ENCODE measurements at places on chromosomes 11 and 22.

GRCh38 chr11:112718483-112718882 is 242.7 kb upstream of the NCAM1 start:
- no peak overlapping the region for H3K4me3 ChIP-seq
- H3K27ac ChIP-seq, result no peak overlapping the region
- H3K4me1 ChIP-seq, result no peaks in the 10 kb centered on the region
- no peaks in the 10 kb centered on the region for H3K36me3 ChIP-seq
- DNase-seq, result no peak

GRCh38 chr22:50628543-50629134 is 687 bp upstream of the ARSA start:
- H3K36me3 ChIP-seq, result peaks cover 12% of the 10 kb centered on the region
- H3K4me3 ChIP-seq, result peak overlapping the region; percentile 87
- peak overlapping the region; percentile 68 for H3K27ac ChIP-seq
- peaks cover 32% of the 10 kb centered on the region for H3K4me1 ChIP-seq

DNA sequence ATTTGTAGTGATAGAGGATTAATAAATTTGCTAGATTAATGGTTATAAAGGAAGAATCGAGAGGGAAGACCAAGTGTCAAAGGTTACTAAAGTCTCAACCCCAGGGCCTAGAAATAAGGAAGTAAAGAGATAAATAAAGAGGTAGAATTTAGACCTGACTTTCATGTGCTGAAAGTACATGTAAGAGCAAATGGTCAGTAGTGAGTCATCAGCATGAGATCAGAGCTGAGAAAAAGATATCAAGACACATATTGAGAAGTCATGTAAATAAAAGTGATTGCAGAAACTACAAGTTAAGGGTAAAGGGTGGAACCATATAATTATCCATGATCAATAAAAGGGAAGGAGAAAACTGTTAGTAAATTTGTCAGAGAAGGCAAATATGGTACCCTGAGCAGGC is 1.4 kb upstream of the OR8B8 start:
- no peak overlapping the region for H3K27ac ChIP-seq
- DNase-seq, result no peak
- no peak overlapping the region for H3K4me3 ChIP-seq
- H3K4me1 ChIP-seq, result no peaks in the 10 kb centered on the region
- no peaks in the 10 kb centered on the region for H3K36me3 ChIP-seq

GRCh38 chr11:29305456-29306232 is 711.2 kb downstream of the KCNA4 start:
- H3K4me3 ChIP-seq, result no peak overlapping the region
- H3K4me1 ChIP-seq, result no peaks in the 10 kb centered on the region
- H3K36me3 ChIP-seq, result no peaks in the 10 kb centered on the region
- no peak for DNase-seq
- H3K27me3 ChIP-seq, result no peaks in the 10 kb centered on the region

GRCh38 chr22:48980409-48980808 is 847.3 kb downstream of the BRD1 start:
- no peak for DNase-seq
- H3K4me1 ChIP-seq, result no peaks in the 10 kb centered on the region
- no peak overlapping the region for H3K27ac ChIP-seq
- H3K27me3 ChIP-seq, result peaks cover 53% of the 10 kb centered on the region
- no peaks in the 10 kb centered on the region for H3K36me3 ChIP-seq

DNA sequence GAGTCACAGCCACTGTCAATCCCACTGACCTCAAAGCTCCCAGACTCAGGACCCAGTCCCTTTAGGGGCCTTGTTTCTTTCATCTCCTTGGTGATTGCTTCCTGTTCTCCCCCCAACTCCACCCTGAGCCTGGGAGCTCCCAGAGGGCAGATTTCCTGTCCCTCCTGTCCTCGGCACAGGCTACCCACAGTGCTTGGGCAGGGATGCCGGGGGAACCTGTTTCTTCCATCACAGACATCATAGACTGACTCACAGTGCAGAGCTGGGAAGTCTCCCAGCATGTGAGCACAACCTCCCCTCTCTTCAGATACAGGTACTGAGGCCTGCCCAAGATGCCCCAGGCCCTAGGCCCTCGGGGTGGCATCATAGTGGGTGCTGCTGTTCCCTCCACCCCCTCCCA is 16.6 kb downstream of the TRIM29 start:
- H3K27me3 ChIP-seq, result no peaks in the 10 kb centered on the region
- no peak for DNase-seq
- H3K4me3 ChIP-seq, result no peak overlapping the region
- peaks cover 54% of the 10 kb centered on the region for H3K36me3 ChIP-seq
- H3K4me1 ChIP-seq, result peaks cover 69% of the 10 kb centered on the region

GRCh38 chr11:131966667-131967066 is 596.3 kb downstream of the NTM start:
- no peak overlapping the region for H3K4me3 ChIP-seq
- H3K4me1 ChIP-seq, result no peaks in the 10 kb centered on the region
- H3K27me3 ChIP-seq, result no peaks in the 10 kb centered on the region
- DNase-seq, result no peak
- no peak overlapping the region for H3K27ac ChIP-seq
- H3K36me3 ChIP-seq, result no peaks in the 10 kb centered on the region

DNA sequence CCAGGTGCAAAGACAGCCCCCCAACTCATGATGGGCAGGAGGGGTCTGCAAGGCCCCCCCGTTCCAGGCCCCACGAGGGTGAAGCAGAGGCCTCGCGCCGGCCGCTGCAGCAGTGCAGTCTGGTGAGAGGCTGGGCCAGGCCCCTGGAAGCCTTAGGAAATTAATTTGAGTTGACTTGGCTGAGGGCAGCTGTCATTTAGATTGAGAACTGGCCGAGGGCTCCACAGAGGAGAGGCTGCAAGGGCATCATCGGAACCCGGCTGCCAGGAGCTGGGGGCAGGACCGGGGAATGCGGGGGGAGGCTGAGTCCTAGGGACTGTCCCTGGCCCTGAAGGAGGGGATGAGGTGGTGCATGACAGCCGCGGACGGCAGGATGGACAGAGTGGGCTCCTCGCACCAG is 39.9 kb downstream of the MN1 start:
- no peak overlapping the region for H3K4me3 ChIP-seq
- H3K27ac ChIP-seq, result no peak overlapping the region
- H3K27me3 ChIP-seq, result no peaks in the 10 kb centered on the region
- no peaks in the 10 kb centered on the region for H3K36me3 ChIP-seq

GRCh38 chr22:21823740-21824444 is 43.6 kb downstream of the MAPK1 start:
- no peak overlapping the region for H3K4me3 ChIP-seq
- DNase-seq, result no peak
- no peak overlapping the region for H3K27ac ChIP-seq

GRCh38 chr11:117081908-117082307 is 16.3 kb downstream of the SIK3 start:
- no peak overlapping the region for H3K4me3 ChIP-seq
- H3K27ac ChIP-seq, result no peak overlapping the region
- no peak for DNase-seq
- no peaks in the 10 kb centered on the region for H3K36me3 ChIP-seq

DNA sequence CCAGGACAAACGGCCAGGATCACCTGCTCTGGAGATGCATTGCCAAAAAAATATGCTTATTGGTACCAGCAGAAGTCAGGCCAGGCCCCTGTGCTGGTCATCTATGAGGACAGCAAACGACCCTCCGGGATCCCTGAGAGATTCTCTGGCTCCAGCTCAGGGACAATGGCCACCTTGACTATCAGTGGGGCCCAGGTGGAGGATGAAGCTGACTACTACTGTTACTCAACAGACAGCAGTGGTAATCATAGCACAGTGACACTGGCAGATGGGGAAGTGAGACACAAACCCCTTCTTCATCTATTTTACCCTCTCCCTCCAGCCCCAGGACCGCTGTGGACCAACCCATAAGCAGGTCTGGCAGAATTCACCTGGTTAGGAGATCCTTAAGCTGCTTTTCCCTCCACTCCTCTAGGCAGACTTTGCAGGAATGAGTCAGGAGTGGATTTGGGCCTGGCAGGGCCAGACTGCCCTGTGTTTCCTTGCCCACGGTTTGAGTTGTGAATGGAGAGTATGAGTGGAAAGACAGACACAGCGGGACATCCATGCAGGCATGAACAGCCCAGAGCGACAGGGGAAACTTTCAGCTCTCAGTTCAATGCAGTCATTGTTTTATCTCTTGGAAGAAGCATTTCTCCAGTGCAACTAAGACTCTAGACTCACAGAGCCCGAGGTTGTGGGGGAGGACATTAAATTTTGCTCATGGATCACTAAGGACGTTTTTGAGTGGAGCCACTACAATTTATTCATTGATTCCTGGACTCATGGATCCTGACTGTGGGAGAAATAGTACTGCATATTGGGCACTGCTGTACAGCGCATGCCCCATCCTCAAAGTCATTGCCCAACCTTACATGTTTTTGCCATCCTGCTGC is 75.3 kb upstream of the IGLL5 start:
- H3K4me3 ChIP-seq, result no peak overlapping the region
- no peaks in the 10 kb centered on the region for H3K4me1 ChIP-seq
- DNase-seq, result no peak

GRCh38 chr11:66985508-66986177 is 10.5 kb downstream of the C11orf86 start:
- DNase-seq, result no peak
- no peaks in the 10 kb centered on the region for H3K27me3 ChIP-seq
- H3K27ac ChIP-seq, result no peak overlapping the region
- peaks cover 20% of the 10 kb centered on the region for H3K4me1 ChIP-seq

GRCh38 chr11:46159680-46160079 is 38.4 kb upstream of the PHF21A start:
- no peaks in the 10 kb centered on the region for H3K36me3 ChIP-seq
- no peak overlapping the region for H3K27ac ChIP-seq
- no peaks in the 10 kb centered on the region for H3K4me1 ChIP-seq
- no peak for DNase-seq
- H3K4me3 ChIP-seq, result no peak overlapping the region

DNA sequence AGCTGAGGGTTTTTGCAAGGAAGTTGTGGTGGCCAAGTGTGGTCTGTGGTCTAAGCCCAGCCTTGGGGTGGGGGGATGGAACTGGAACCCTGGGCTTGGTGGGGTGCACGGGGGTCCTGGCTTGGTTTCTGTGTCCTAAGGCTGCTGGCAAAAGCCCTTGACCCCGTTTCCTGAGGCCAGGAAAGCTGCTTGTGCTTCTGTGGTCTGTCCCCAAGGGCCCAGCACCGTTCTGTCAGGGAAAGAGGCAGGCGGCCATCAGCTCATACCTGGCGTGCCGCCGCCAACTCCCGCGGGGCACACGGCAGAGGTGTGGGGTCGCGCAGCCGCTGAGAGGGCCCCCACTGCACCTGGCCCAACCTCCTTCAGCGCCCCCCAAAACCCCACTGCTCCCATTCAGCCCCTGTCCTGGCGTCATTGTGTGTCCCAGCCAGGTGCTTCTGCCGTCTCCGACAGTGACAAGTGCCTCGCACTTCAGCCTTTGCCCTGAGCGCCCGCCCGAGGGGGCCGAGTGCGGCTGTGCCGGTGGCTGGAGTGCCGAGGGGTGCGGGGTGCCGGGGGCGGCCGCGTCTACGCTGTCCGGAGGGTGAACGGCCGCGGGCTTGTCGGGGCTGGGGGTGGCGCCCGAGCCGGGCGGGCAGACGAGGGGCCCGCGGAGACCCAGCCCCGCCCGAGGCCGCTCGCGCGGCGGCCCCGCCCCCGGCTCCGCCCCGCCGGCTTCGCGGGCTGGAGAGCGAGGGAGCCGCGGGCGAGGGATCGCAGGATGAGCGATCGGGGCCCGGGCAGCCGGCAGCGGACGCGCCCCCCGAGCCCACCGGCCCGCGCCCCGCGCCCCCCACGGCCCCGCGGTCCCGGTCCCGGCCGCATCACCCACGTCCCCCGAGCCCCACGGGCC is at the start of gene CNIH2:
CNIH2 (plus strand) TSS at position 705 of the 892 bp plus-strand sequence. CDS start 282 bp downstream, outside the sequence.
- DNase-seq, result no peak
- H3K4me1 ChIP-seq, result peaks cover 40% of the 10 kb centered on the region
- H3K27me3 ChIP-seq, result no peaks in the 10 kb centered on the region
- H3K4me3 ChIP-seq, result peak within 1 kb of the TSS; percentile 42
- no peak within 1 kb of the TSS for H3K27ac ChIP-seq
- peaks cover 43% of the 10 kb centered on the region for H3K36me3 ChIP-seq

DNA sequence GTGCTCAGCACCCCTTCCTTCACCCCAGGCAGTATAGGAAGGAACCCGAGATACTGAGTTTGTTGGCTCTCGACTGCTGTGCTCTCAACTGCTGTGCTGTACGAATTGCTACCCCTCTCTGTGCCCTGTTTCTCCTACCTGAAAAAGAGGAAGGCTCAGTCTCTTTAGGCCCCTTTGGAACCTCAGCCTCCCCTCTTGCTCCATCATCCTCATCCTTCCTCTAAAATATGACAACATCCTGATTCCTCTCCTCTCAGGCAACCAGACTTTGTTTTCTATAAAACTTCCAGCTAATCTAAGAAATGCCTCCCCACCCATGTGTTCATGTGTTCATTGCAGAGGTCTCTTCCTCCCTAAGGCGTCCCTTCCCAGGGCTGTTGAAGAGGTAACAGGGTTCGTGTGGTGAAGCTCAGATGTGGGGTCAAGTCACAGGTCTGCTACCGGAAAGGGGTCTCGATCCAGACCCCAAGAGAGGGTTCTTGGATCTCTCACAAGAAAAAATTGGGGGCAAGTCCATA is 35.5 kb upstream of the CD82 start:
- H3K4me1 ChIP-seq, result no peaks in the 10 kb centered on the region
- no peaks in the 10 kb centered on the region for H3K36me3 ChIP-seq
- H3K27me3 ChIP-seq, result no peaks in the 10 kb centered on the region
- DNase-seq, result no peak
- H3K4me3 ChIP-seq, result no peak overlapping the region

DNA sequence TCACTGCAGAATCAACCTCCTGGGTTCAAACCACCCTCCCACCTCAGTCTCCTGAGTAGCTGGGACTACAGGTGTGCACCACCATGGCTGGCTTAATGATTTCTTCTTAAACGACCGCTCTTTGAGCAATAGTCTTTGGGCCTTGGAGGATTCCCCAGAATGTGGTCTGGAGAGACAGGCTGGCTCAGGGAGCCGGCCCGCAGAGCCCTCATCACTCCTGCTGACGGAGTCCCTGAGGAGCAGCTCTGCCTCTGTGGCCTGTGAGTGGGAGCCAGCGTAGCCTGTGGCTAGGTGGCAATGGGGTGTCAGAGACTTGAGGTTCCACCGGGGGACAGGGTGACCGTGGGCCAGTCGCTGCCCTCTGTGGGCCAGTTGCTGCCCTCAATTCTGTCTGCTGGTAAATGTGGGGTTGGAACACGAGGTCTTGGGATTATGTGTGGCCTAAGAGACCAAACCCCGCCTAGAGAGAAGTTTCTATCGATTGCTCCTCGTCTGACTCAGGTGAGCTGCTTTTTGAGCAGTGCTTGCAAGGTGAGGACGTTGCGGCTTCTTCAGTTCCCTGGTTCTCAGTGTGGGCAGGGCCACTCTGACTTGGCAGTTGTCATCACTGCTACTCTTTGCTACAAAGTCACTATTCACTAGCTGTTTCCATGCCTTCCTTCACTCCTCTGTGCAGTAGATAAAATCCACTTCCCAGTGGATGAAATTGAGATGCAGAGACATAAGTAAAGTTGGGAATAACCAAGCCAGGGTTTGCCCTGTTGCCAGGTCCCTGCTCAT is 124.8 kb upstream of the NECTIN1 start:
- no peaks in the 10 kb centered on the region for H3K36me3 ChIP-seq
- peaks cover 5% of the 10 kb centered on the region for H3K4me1 ChIP-seq
- no peak overlapping the region for H3K4me3 ChIP-seq
- peaks cover 8% of the 10 kb centered on the region for H3K27me3 ChIP-seq

- DNase-seq, result no peak
- no peaks in the 10 kb centered on the region for H3K27me3 ChIP-seq
- H3K27ac ChIP-seq, result no peak overlapping the region
- H3K36me3 ChIP-seq, result peaks cover 33% of the 10 kb centered on the region
- H3K4me1 ChIP-seq, result no peaks in the 10 kb centered on the region
- no peak overlapping the region for H3K4me3 ChIP-seq
Measured at GRCh38 chr22:31861226-31861840, 83.0 kb upstream of the YWHAH start.

- no peak overlapping the region for H3K27ac ChIP-seq
- no peaks in the 10 kb centered on the region for H3K36me3 ChIP-seq
- H3K4me1 ChIP-seq, result no peaks in the 10 kb centered on the region
- H3K27me3 ChIP-seq, result no peaks in the 10 kb centered on the region
- DNase-seq, result no peak
Measured at GRCh38 chr11:66146074-66146473, 76.0 kb downstream of the PACS1 start.
